Dorsolateral prefrontal cortex (tissue), 122 donors: ENCODE measurements at places on chromosomes 4 and X.

DNA sequence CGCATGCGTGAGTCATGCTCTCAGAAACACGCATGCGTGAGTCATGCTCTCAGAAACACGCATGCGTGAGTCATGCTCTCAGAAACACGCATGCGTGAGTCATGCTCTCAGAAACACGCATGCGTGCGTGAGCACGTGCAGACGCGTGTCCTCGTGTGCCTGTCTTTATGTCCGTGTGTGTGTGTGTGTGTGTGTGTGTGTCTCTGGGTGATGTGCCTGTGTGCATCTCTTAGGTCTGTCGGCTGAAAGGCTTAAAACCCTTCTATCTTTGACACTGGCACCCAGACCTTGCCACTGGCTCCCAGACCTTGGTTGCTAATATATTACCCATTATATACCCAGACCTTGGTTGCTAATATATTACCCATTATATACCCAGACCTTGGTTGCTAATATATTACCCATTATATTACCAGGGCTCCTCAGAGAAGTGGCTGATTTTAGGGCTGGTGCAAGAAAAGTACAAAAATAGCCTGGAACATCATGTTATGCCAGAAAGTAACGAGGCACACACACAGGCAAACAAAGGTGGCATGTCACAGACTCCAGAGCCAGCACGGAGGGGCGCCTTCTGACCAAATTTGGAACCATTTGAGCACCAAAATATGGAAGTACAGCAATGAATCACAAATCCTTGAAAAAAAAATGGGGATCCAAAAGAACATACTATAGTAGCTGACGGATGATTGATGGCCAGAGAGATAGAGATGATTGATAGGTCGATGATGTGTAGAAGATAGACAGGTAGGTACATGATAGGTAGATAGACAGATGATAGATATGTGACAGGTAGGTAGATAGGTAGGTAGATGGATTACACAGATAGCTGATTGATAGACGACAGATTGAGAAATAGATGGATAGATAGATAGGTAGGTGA lies 19.2 kb upstream of the ADRA2C start:
- DNase-seq = no peak

GRCh38 chrX:113980953-113981352 lies 602.9 kb upstream of the HTR2C start:
- DNase-seq = no peak

- no peak for DNase-seq
Measured at GRCh38 chr4:2395038-2395437, 23.4 kb downstream of the ZFYVE28 start.

GRCh38 chr4:13851085-13851940 lies 223.8 kb upstream of the BOD1L1 start:
- DNase-seq = no peak

DNA sequence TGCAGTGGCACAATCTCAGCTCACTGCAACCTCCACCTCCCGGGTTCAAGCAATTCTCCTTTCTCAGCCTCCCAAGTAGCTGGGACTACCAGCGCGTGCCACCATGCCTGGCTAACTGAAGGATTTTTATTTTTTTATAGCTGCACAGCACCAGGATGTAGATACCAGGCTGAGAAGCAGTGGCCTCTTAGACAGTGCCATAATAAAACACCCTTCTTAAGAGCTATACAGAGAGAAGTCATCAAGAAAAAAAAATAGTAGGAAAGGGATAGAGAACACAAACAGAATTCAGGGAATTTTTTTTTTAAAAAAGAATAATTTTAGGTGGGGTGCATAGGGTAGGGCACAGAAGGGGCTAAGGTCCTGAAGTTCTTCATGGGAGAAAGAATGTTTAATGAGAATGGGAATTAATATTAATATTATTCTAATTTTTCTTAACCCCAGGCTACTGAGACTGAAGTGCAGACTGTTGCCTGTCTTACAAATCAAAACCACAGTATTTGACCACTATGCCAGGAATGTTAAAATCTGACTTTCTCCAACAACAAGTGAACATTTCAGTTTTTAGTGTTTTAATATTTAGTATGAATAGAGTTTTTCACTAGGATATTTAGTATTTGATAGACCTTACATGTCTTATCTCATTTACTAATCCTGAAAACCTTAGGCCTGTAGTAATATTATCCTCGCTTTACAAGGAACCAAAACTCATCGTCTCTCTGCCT lies 146.7 kb downstream of the KCNIP4 start:
- no peak for DNase-seq

- no peak for DNase-seq
Measured at GRCh38 chr4:1080961-1081688, 32.2 kb downstream of the RNF212 start.

DNA sequence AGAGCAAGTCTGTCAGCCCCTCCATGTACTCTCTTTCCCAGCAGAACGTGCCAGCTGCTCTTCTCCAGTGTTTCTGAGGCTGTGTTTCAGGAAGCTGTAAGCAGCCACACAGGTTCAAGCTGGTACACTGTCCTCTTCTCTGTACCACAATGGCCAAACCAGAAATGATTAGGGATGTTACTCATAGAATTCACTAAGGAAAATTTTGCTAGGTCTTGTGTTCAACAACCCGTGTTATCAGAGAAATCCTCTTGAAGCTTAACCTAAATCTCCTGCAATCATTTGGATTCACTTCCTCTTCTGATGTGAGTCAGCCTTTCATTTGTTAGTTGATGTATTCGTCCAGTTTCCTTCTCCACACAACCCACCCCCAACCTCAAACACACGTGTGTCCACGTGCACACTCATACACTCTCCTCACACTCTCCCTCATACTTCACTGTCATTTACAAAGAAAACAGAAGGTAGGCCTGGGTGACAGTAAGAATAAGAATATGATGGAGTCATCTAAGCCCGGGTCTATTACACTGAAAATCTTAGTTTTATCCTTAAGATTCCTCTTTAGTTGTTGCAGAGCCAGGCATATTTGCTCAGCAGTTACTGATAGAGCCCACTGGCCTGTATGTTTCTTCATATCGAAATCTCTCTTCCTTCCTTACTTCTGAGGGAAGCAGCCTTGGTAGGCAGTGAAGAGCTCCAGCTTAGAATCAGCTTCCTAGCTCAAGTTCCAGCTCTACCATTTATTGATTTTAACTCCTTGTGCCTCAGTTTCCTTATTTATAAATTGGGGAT lies 63.4 kb downstream of the DCUN1D4 start:
- DNase-seq = no peak

- DNase-seq = peak; percentile 78
Measured at GRCh38 chr4:88697588-88698329, at the start of gene NAP1L5. Gene NAP1L5 (minus strand): TSS chr4:88697829. CDS start chr4:88697754, 75 bp downstream.

DNA sequence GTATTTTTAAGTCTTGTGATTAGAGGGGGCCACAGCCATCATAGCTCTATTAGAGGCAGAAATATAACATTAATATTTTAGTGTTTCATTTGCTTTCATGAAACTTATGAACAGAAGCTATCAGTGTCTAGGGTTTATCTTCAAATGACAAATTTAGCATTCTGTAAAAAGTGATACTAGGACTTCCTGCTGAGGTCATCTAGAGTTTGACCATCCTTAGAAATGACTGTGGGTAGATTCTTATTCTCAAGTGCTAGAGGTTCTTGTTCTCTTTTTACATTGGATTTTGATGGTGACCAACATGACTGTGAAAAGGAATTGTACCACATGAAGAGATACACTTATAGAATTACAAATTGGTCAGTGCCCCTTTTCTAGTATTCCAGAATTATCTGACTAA lies 568.6 kb downstream of the RPA4 start:
- DNase-seq = no peak

- DNase-seq = no peak
Measured at GRCh38 chr4:46856333-46856732, 52.7 kb downstream of the COX7B2 start.

DNA sequence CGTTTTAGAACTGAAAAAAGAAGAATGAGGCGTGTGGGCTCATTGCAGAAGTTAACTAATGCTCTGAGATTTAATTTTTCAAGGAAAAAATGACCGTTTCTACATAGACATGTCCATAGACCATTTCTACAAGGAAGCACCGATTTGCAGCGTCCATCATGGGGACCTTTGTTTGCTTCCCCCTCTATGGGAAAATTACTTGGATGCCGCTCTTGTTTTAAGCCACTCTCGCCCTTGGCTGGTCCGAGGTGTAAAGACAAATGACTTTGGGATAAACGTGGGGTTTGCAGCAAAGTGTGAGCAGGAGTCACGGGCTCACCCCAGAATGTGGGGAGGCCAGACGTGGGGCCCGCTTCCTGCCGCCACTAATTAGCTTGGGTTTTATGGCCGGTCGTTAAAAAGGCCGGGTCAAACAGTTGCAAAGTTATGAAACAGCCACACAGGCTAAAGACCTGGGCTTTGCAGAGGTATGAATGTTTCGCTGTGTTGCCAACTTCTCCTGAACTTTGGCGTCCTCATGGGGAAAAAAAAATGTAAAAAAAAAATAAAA lies 235.9 kb downstream of the SHOX start:
- DNase-seq = no peak

DNA sequence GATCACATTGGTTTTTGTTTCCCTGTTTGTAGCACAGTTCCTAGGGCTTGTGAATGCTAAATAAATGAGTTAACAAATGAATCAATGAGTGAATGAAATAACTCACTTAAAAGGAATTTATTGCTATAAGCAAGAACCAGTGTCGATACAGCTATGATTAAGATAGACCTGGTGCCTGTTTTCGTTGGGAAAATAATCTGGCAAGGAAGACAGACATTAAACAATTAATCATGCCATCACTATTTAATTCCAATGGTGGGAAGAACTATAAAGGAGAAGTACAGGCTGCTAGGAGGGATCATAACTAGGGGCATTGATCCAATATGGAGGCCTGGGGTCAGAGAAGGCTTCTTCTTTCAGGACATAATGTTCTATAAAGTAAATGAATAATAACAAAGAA lies 4.5 kb upstream of the CBR4 start:
- DNase-seq = no peak

DNA sequence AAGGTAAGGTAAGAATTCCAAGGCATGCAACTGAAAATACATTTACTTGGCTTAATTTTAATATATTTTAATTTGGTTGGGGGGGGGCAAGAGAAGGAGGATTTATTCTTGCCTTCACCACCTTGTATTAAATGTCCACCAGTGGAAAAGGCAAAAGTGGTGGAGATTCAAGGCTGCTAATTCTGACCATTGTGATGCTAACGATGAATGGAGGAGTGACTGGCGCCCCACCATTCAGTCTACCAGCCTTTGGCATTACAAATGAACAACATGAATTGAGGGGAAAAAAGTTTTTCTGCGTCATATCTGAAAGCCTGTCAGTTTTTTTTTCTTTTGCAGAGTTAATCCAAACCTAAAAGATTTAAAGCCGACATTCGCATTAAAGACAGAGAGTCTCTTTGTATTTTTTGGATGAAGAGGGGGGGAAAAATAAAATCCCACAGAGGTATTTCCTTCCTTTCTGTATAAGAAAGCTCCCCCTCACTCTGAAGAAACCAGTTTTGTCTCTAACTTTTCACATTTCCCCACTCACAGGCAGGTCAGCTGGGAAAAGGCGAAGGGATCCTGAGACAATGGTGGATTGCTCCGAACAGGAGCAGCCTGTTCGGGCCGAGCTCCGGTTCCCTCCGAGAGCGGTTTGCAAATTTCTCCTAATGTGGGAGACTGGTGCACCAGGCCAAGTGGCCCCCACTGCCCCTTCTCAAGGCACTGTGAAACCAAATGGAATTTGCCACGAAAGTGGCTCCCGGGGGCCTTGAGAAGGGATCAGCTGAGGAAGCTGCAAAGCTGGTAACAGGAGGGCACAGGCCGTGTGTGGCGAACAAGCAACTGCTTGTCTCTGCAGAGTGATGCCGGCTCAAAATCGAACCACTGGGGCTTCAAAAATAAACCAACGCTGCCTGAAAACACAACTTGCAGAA lies 28.1 kb downstream of the SHISA3 start:
- DNase-seq = no peak

GRCh38 chr4:1172971-1173757 lies 781 bp upstream of the SPON2 start:
- DNase-seq = no peak

DNA sequence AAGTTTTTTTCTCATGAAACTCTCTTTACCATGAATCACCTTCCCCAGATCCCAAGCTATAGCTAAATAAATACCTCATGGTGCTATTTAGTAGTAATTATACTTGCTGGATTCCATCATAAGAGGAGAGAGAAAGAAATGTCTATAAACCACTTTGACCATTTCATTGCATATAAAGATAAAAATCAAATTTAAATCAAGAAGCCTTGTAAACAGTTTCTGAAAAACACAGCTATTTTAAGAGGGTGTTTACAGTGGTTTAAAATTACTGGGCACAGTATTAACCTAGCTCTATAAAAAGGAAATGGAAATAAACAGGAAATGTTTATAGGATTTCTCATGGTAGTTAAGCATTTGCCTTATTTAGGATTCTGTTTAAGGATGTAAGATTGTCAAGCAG lies 637.9 kb downstream of the ADGRL3 start:
- no peak for DNase-seq

GRCh38 chr4:154960476-154960875 lies 179.4 kb downstream of the RBM46 start:
- DNase-seq = no peak

DNA sequence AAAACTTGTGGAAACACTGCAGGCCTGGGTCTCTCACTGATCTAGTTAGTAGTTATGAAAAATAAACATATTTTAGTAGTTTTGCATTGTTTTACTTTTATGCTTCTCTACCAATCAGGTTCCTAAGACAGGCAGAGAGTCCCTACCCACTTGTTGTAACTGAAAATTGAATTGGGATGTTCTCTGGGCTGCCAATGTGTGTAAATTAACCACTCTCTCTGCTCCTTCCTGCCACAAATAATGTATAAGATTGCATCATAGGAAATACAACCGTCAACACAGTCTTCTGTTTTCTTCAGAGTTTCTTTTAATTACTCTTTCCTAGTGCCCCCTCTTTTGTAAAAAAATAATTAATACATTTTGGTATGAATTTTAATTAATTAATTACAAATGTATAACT lies 677.3 kb downstream of the FSTL5 start:
- DNase-seq = no peak

DNA sequence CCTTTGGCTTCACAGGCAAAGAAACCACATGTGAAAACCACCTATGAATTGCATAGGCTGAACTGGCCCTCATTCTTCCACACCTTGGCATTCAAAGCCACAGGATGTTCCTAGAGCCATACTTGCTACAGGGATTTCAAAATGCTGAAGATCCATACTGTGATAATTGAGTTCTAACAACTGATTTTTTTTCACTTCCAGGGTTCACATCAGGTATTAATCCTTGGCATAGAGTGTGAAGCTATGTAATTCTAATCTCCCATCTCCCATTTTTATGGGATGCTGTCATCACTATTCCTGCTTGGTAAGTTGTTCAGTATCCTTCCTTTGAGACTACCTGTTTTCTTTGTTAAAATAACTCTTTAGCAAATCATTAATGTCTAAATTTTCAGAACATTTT lies 1569.2 kb upstream of the ADGRL3 start:
- no peak for DNase-seq

DNA sequence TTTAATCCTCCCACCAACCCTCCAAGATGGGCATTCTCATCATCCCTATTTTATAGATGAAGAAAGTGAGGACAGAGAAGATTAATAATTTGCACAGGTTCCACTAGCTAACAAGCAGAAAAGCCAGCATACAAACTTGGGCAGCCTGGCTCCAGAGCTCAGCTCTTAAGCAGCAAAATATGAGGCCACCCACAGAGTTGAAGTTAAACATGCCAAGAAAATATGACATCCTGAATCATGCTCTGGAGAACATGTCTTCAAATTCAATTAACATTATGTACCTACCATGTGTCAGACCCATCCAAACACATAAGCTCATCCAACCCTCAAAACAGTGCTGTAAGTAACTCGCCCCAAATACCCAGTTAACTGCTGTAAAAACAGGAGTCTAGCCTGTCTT lies 33.9 kb downstream of the USP46 start:
- no peak for DNase-seq
